SJSA1 (cell line): ENCODE measurements at places on chromosomes 4 and X. TPM values are rescaled to one million over a fixed set of nuclear protein-coding genes. Genes with fewer than 3 reads are reported as not detected.

Gene ETDB
- total RNA-seq = not detected in 2 replicates

Gene PHKA2
- 6.0 and 10.8 TPM in 2 replicates for total RNA-seq

Gene CNGA1
- total RNA-seq = 0.91 TPM in 1 of 2 replicates, not detected in the other

Gene UGT2B10
- not detected in 2 replicates for total RNA-seq

GRCh38 chr4:153197301-153197700 lies 6.9 kb upstream of the TRIM2 start:
- no peak for DNase-seq

GRCh38 chrX:22360129-22360528 lies 87.4 kb downstream of the CBLL2 start:
- DNase-seq = no peak

- DNase-seq = no peak
These were observed 96.8 kb upstream of the CXXC4 start for GRCh38 chr4:104591510-104591911.

DNA sequence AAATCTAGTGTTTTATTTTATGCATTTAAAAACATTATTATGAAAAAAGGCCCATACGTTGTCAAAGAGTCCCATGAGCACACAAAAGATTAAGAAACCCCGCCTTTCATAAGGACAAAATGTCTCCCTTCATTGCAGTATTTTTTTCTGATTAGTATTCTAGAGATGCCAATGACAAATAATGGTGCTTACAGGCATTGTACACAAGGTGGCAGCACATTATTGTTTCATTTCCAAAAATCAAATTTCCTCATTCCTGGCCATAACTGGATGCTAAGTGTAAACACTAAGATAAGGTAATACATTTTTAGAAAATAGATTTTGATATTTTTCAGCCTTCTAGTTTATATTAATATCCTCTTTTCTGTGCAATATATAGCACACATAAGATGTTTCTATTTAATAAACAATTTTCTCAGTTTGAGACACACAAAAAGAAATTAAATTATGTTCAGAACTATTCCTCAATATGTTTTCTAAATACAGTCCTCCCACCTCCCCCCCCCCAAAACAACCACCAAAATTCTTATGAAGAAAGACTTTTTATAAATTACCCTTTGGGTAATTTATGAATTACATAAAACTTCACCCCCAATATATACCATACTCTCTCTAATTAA lies 47.7 kb downstream of the TIGD2 start:
- DNase-seq = no peak
